ENCODE measurements at places on chromosomes 12 and 14. TPM values are rescaled to one million over a fixed set of nuclear protein-coding genes. Genes with fewer than 3 reads are reported as not detected.

- H3K36me3 ChIP-seq = no peaks in the 10 kb centered on the region
- peak overlapping the region; percentile 28 for H3K4me3 ChIP-seq
- H3K4me1 ChIP-seq = peaks cover 2% of the 10 kb centered on the region
- H3K27ac ChIP-seq = no peak overlapping the region
- peak; percentile 45 for DNase-seq
- H3K27me3 ChIP-seq = peaks cover 3% of the 10 kb centered on the region
These were observed 82.6 kb upstream of the PTPRB start for GRCh38 chr12:70719672-70720420.

- DNase-seq = no peak
- H3K36me3 ChIP-seq = no peaks in the 10 kb centered on the region
- no peaks in the 10 kb centered on the region for H3K27me3 ChIP-seq
- H3K27ac ChIP-seq = peak overlapping the region; percentile 77
- H3K4me3 ChIP-seq = peak overlapping the region; percentile 75
- peaks cover 6% of the 10 kb centered on the region for H3K4me1 ChIP-seq
These were observed 501 bp downstream of the C1R start for GRCh38 chr12:7091660-7092228.

- no peaks in the 10 kb centered on the region for H3K27me3 ChIP-seq
- H3K36me3 ChIP-seq = no peaks in the 10 kb centered on the region
- DNase-seq = no peak
- no peaks in the 10 kb centered on the region for H3K4me1 ChIP-seq
These were observed 659.0 kb upstream of the TBX3 start for GRCh38 chr12:115343008-115343407.

DNA sequence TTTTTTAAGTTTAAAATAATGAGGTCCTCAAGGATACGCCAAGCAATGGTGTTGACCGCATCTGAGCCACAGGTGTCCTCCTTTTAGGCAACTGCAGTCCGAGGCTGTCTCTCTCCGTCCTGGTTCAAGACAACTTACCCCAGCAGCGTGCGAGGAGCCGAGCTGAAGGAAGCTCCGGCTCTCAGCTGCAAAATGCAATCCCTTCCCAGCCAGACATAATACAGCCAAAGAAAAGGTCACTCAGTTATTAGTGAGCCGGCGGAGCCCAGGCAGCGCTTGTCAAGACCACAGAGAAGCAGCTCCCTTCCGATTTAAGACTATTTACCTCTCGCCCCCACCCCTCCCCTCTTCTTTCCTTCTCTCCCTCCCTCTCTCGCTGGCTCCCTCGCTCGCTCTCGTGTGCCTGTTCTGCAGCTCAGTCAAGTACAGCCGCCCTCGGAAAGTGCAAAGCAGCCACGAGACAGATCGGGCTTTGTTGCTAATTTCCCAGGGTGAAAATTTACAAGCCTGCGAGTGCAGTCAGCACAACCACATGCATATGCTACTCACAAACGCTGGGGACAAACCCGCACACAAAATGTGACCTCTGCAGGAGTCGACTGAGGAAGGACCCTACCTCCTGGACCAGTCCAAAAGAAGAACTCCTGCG is 363 bp upstream of the LMO3 start:
- peaks cover 2% of the 10 kb centered on the region for H3K36me3 ChIP-seq
- peaks cover 40% of the 10 kb centered on the region for H3K27me3 ChIP-seq
- DNase-seq = no peak
- H3K4me1 ChIP-seq = no peaks in the 10 kb centered on the region

DNA sequence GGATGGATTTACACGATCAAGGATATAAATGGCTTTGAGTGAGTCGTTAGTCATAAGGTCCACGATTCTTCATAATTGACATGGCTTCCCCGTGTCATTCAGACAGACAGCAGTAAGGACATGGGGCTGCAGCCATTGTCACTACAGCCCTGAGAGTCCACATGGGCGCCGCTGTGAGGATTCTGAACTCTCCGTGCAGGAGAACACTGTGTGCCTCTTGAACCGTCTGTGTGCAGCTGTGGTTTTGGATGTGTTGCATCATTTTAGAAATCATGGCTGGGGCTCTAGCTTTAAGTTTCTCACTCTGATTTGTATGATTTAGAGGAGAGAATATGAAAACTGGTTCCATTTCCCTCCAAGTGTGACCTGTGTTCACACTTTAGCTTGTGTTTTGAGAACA is 47.2 kb downstream of the NPAS3 start:
- H3K27me3 ChIP-seq = peaks cover 1% of the 10 kb centered on the region
- DNase-seq = no peak
- no peak overlapping the region for H3K27ac ChIP-seq
- H3K36me3 ChIP-seq = no peaks in the 10 kb centered on the region

GRCh38 chr12:50120521-50120920 is 8.5 kb downstream of the COX14 start:
- H3K27ac ChIP-seq = no peak overlapping the region
- no peaks in the 10 kb centered on the region for H3K27me3 ChIP-seq
- peaks cover 24% of the 10 kb centered on the region for H3K4me1 ChIP-seq
- no peak overlapping the region for H3K4me3 ChIP-seq

GRCh38 chr14:64515053-64515452 is 10.5 kb downstream of the ZBTB1 start:
- H3K4me3 ChIP-seq = no peak overlapping the region
- peaks cover 21% of the 10 kb centered on the region for H3K36me3 ChIP-seq
- H3K27me3 ChIP-seq = no peaks in the 10 kb centered on the region
- peaks cover 65% of the 10 kb centered on the region for H3K4me1 ChIP-seq
- H3K27ac ChIP-seq = no peak overlapping the region
- no peak for DNase-seq

Gene KRT4
- 0.16 TPM for total RNA-seq

Gene MVK
- 19.8 TPM for total RNA-seq

Gene NPAS3
- not detected for total RNA-seq

Gene FGD4
- total RNA-seq = 0.25 TPM
